ENCODE measurements at places on chromosomes 1 and 21. TPM values are rescaled to one million over a fixed set of nuclear protein-coding genes. Genes with fewer than 3 reads are reported as not detected.

DNA sequence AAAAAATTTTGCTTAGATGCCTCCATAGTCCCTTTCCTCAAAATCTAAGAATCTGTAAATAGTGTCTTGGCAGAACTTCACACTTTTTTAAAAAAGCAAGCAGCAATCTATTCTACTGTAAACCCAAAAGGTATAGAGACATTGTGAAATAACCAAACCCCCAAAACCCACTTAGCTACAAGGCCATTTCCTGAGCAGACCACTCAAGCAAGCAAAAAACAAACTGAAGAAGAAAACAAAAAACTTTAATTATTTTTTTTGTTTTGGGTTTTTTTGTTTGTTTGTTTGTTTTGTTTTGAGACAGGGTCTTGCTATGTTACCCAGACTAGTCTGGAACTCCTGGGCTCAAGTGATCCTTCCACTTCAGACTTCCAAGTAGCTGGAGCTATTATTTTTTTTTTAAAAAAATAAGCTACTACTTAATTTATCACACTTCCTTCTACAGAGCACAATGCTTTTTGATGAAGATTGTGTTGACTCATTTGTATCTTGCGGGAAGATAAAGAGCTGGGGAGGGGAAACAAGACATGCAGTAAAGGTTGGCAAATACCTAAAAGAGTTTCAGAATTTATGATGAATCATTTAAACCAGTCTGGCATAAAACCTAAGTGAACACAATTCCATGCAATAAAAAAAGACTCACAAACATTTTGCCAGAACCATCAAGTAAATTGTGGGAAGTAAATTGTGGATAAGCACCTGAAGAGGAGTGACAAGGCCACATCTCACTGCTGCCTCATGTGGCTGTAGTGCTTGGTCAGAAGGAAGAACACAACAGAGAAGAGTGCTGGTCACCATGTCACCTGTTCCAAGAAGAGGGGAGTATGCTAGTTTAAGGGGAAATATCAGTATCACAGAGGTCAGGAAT, 2.7 kb upstream of the PTPN22 start:
- DNase-seq: no peak

GRCh38 chr1:31699341-31699891, 4.4 kb downstream of the COL16A1 start:
- DNase-seq: no peak

GRCh38 chr1:111213412-111213811, 13.0 kb upstream of the DENND2D start:
- no peak for DNase-seq

GRCh38 chr1:66298464-66298863, 235.5 kb upstream of the SGIP1 start:
- no peak for DNase-seq

- no peak for DNase-seq
These were observed 201.7 kb downstream of the TM2D1 start for GRCh38 chr1:61523229-61523628.

- DNase-seq: no peak
These were observed 403 bp downstream of the CCNL2 start for GRCh38 chr1:1398677-1399186.

DNA sequence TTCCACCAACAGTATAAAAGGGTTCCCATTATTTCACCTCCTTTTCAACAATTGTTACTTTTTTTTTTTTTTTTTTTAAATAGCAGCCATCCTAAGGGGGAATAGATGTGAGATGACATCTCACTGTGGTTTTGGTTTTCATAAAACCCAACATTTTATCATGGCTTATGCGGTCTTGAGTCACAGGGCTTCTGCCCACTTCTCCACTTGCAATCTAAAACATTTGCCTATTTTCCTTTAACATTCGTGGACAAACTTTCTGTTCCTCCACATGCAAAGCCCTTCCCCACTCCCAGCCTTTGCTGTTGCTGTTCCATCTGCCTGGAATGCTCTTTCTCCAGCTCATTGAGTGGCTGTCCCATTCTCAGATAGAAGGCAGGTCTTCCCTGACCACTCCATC, 239.7 kb upstream of the KCNK2 start:
- no peak for DNase-seq

DNA sequence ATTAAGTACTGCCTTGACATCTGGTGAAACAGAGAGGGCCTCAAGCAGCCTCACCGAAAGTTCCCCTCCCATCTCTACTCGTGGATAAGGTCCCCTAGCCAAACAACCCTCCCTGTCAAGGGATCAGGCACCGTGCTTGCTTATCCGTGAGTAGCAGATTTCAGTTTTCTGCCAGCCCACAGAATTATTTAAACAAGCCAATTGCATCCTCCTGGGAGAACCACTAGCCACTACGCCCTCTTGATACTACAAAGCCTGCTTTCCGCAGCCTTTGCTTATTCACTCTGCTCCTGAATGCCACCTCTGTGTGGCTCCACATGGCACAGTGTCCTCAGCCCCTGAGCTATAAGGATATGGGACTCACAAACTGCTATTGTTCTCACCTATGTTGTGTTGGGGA, 5.9 kb upstream of the TFF2 start:
- no peak for DNase-seq

DNA sequence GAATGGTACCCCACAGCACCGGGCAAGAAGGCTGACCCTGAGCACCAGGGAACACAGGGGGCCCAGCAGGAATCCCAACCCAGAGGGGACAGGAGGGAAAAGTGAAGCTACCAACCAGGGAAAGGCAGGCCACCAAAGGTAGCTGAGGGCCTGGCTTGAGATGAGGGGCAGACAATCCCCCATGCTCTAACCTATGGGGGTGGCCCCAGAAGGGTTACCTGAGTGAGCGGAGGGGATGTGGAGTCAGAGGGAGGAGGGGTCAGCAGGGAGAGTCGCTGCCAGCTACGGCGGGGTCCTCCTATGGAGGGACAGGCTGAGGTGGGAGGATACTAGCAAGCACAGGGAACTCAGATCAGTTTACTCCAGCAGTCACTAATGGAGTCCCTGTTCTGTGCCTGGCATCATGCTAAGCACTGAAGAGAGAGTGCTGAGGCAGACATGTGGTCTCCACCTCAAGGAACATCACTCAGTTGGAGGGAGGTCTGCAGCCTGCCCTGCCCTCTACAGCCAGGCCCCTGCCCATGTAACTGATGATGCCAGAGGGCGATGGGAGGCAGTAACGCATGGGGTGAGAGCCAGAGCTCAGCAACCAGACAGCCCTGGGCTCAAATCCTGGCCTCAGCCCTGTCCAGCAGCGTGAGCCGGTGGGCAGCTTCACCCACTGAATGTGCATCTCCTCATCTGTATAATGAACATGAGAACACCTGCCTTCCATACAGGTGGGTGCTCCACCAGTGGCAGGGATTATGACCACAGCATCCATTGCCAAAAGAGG, 21.3 kb downstream of the CYB5RL start:
- DNase-seq: no peak

Gene TAGLN2
- 100 TPM for total RNA-seq

Gene GALNT2
- 32.6 TPM for total RNA-seq

Gene TMPRSS3
- total RNA-seq: not detected

Gene SYTL1
- total RNA-seq: 0.54 TPM

Gene SPATA6
- total RNA-seq: 17.6 TPM
